Endothelial cell of umbilical vein (primary cell): ENCODE measurements at places on chromosomes 6 and 20. TPM values are rescaled to one million over a fixed set of nuclear protein-coding genes. Genes with fewer than 3 reads are reported as not detected.

The ABHD16B gene
- total RNA-seq, result not detected in 2 replicates

The LY6G5C gene
- 5.2 and 8.2 TPM in 2 replicates for total RNA-seq

- DNase-seq, result no peak
- no peaks in the 10 kb centered on the region for H3K36me3 ChIP-seq
- no peak overlapping the region for H3K4me3 ChIP-seq
- H3K27ac ChIP-seq, result no peak overlapping the region
These were observed 63.2 kb downstream of the WASF1 start for GRCh38 chr6:110116258-110116657.

The SAPCD1 gene
- total RNA-seq, result 9.4 and 11.7 TPM in 2 replicates

GRCh38 chr6:14811775-14812428 is 434.0 kb upstream of the JARID2 start:
- H3K4me1 ChIP-seq, result no peaks in the 10 kb centered on the region
- DNase-seq, result no peak
- no peaks in the 10 kb centered on the region for H3K27me3 ChIP-seq
- H3K4me3 ChIP-seq, result no peak overlapping the region
- H3K27ac ChIP-seq, result no peak overlapping the region
- H3K36me3 ChIP-seq, result no peaks in the 10 kb centered on the region

- no peaks in the 10 kb centered on the region for H3K4me1 ChIP-seq
- no peaks in the 10 kb centered on the region for H3K27me3 ChIP-seq
- H3K36me3 ChIP-seq, result no peaks in the 10 kb centered on the region
- H3K27ac ChIP-seq, result no peak overlapping the region
These were observed 44.1 kb downstream of the IRF4 start for GRCh38 chr6:435441-436307.
